ENCODE measurements at places on chromosomes 6 and 20.

GRCh38 chr6:39207416-39208222 is 21.7 kb downstream of the KCNK5 start:
- no peak for DNase-seq

- DNase-seq: no peak
Measured at GRCh38 chr6:167731216-167731615, 95.5 kb upstream of the AFDN start.

GRCh38 chr20:62888406-62888805 is 26.8 kb upstream of the TCFL5 start:
- no peak for DNase-seq

DNA sequence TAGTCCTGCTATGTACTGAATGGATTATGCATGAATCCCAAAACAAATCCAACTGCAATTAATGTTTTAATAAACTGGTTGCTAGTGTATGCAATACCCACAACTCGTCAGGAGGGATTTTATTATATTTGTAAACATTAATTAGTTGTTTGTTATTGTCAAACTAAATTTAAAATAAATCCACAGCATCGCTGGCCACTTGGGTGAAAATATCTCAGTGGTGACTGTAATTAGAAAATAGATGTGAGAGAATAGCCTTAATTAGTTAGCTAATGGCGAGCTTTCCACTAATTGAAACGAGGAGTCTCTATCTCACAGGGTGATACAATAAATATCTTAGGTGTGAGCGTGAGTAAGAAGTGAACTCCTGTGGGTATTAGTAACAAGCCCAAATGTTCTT is 176.8 kb downstream of the LINC00237 start:
- DNase-seq: no peak

DNA sequence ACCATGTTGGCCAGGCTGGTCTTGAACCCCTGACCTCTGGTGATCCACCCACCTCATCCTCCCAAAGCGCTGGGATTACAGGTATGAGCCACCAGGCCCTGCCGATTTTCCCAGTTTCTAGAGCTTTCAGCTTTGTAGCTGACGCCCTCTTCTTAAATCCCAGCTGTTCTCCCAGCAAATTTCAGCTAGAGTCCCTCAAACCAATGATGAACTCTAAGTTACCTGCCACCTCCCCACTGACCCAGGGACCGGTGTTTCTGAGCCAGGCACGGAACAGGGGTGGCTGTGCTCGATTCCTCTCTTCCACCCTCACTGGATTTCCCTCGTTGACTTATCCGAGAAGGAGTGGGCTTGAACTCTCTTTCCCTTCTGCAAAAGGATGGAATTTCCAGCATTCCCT is 39.1 kb downstream of the SUN5 start:
- no peak for DNase-seq

- no peak for DNase-seq
Measured at GRCh38 chr6:38789256-38789655, 74.1 kb downstream of the DNAH8 start.

GRCh38 chr6:119566546-119567260 is 217.1 kb upstream of the MAN1A1 start:
- DNase-seq: no peak

DNA sequence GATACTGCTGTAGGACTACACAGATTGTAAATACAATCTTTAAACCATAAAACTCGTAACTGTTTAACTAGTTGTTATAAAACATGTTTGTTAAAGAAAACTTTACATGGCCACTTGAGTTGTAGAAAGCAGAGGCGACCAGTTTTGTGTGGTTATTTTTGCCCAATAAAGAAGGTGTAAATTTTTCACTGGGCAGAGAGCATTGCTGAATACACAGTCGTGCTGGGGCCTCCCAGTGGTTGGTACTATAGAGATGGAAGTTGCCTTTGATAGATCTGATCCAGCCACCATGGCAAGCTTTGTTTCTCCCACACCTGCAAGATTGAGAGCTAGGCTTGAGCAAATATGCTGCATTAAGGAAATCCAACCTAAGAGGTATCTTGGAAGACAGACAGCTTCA is 34.0 kb upstream of the YWHAB start:
- no peak for DNase-seq

- no peak for DNase-seq
Measured at GRCh38 chr6:165060720-165061119, 248.7 kb downstream of the C6orf118 start.

DNA sequence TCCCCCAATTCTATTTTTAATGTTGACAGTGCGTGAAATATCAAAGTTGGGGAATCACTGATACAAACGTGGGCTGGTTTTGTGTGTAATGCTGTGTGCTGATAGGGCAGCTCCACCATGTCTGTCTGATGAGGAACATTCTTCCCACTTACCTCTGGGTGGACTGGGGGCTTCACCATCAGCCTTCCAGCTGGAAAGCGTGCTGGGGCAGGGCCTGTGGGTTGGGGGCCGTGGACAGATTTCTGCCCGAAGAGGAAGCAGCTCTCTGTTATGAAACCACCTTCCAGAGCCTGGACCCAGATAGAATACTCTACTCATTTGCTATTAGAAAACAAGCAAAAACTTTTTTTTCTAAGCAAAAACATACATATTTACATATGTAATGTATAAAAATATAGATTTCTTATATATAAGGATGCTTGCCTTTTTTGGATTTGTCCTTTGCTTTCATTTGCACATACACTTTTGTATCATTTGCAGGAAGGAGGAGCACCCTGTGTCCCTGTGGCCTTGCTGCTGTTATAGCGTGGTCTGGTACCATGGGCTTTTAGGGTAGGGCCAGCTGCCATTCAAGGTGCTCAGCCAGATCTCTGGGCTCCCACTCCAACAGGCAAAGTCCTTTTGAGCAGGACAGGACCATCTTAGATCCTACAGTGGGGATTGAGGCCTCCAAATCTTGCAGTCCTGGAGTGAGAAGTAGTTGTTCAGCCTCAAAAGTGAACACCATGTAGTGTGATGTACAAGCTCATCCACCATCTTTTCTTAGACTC is 48.1 kb downstream of the DUSP22 start:
- DNase-seq: no peak

GRCh38 chr6:151379933-151380847 is 11.2 kb downstream of the ZBTB2 start:
- DNase-seq: peak; percentile 37

DNA sequence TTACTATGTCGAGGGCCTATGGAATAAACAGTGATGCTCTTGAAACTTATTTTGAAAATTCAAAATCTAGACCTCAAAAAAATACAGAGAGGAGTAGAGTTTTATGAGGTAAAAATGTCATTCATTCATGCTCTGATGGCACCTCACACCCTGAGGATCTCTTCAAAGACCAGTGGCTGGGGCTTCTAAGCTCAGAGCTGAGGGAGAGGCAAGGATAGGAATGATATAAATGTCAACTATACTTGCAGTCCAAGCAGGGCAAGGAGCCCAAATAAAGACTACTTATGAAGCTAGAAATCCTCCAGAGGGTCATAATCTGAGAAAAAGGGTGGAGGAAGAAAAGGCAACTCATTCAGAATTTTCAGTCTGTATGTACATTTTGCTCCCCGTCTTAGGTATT is 136.7 kb upstream of the CARMIL1 start:
- no peak for DNase-seq

- no peak for DNase-seq
Measured at GRCh38 chr20:33667245-33667675, 517 bp downstream of the ACTL10 start.

DNA sequence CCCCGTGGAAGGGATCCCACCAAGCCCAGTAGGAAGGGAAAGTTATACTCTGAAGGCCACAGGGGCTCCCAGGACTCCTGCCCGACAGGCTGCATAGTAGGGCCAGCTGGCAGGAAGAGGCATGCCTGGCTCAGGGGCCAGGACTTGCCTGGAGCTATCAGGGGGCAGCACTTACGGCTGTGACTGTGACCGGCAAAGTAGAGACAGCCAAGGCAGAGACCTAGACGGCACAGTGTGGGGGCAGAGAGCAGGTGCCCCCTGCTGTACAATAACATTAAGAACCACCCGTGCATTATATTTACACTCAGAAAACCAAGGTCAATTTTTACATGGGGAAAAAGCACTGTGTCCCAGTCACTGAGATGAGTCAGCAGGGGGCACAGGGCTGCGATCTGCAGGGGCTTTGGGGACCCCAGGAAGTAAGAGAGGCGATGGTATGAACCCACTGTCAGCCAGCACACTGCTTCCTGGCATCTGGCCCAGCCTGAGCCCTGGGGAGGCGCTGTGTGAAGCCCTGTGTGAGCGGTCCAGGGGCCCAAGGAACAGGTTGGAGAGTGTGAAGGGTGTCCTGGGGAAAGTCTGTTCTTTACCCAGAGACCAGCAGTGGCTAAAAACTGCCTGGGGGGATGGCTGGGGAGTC is 9.9 kb downstream of the CCDC167 start:
- DNase-seq: no peak

- DNase-seq: no peak
Measured at GRCh38 chr6:37339741-37340638, 13.8 kb upstream of the RNF8 start.

DNA sequence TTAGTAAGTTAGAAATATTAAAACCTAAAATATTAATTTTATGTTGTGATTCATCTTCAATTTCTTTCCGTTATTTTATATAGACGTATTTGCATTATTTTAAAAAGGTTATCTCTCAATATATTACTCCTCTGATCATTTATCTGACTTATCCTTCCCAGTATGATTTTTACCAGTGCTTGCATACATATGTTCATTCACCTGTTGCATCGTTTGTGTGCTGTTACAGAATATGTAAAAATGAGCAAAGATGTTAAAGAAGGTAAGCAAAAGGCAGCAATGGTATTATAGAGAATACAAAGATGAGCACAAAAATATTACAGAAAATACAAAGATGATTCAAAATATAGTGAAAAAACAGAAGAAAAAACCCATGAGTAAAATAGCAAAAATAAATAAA is 48.9 kb downstream of the SYCP2 start:
- DNase-seq: no peak

- DNase-seq: no peak
Measured at GRCh38 chr6:38990475-38990874, 58.1 kb upstream of the GLP1R start.

DNA sequence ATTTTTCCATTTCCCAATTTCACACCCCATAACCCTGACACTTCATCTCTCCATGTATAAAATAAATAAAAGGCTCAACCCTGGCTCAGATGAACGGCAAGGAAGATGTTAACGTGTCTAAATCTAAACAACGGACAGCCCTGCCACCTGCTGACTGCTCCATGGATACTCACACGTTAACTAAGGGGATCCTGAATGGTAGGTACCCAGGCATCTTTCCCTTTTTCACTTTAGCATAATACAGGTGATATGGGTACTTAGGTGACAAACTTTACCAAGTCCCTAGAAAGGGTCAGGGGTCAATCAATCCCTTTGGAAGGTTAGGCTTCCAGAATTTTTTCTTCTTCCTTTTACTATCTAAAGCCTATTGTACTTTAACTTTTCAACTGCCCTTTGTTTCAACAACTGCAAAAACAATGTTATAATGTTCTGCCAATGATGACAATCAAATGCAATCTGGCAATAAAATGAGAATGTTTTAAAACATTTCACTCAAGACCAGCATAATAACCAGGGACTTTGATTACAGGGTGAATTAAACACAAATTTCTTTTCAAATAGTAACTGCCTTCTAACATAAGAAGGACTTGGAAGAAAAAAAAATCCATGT is 52.4 kb upstream of the IPCEF1 start:
- DNase-seq: no peak

DNA sequence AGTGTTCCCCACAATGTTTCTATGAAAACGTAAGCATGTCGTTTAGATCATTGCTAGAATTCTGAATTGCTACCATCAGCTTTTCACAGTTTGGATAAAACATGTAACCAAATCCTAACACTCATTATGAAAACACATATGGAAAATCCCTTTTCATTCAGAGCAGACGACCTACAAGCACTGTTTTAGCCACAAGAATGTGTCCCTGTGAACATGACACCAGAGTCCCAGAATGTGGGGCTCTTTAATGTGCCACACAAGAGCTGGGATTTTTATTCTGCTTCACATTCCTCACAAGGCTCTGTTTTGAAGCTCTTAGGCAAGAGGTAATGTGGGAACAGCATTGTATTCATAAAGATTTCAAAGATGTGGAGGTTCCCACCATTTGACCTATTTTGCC is 141.1 kb upstream of the CITED2 start:
- DNase-seq: peak; percentile 10

DNA sequence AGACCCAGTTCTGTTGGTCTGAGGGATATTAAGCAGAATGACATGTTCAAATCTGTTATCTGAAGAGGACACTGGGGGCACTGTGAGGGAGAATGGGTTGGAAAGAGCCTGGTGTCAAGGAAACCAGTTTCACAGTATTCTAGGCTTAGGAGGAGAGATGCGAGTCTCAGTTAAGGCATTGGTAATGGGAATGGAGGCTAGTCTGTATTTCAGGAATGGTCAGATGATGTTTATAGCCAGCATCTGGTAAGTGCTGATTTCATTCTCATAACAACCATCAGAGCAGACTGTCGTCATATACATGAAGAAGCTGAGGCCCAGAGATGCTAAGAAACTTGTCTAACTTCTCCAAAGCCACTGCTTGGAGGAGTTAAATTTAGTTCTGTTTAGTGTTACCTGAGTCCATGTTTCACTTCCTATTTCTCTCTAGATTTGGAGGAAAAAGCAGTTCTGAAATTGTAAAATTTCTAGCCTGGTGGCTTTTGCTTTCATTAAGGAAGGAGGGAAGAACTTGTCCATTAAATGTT is 242.0 kb downstream of the ARID1B start:
- peak; percentile 26 for DNase-seq
